ENCODE measurements at places on chromosomes 1 and 21. TPM values are rescaled to one million over a fixed set of nuclear protein-coding genes. Genes with fewer than 3 reads are reported as not detected.
A peak's percentile ranks its signal among the peaks of the same experiment; 100 is the strongest.

DNA sequence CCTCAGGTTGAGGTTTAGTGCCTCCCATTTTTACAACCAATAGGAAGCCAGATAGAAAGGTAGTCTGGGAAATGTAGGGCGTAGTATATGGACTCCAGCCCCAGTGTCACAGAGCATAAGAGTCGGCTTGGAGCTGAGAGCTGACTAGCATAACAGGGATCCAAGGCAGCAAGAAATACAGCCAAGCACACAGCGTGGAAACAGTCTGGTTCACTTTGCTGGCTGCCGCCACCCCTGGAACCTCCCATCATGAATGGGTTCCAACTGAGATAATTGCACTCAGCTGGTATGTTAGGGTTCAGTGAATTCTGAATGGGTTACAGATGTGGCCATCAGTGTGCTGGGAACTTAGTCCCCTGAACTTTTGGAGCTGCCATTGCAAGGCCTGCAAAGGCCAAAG lies 76.7 kb upstream of the GPR88 start:
- DNase-seq, result peak; percentile 26

The NEGR1 gene
- total RNA-seq, result 3.1 TPM

The HSD3B2 gene
- total RNA-seq, result not detected

DNA sequence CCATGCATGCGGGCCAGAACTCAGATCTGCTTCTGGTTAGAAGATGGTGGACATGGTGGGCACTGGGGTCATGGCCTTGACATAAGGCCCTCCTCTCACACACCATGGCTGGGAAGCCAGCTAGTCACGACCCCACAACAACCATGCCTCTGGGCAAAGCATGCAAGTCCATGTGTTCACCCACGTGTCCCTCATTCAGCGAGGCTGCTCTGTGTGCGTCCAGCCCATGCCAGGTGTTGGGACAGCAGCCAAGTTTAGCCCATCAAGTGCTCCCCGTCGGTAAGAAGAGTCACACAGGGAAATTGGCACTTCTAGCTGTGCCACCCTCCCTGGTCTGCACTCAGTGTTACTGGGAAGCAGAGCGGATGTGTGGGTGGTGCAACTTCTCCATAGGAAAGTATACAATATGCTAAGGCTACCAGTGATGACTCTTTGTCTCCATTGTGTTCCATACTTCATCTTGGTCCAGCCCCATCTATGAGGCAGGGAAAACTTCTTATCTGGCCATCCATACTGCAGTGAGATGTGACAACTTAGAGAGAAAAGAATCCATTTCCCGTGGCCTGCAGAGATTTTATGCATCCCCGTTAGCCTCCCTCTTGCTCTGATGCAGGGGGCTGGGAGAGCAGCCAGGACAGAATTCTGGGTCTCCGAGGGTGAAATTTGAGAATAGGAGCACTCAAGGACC lies 198.0 kb downstream of the GRIK3 start:
- no peak for DNase-seq

The TMEM82 gene
- total RNA-seq, result not detected

- no peak for DNase-seq
Observed at GRCh38 chr21:17607684-17608083, 5.0 kb downstream of the BTG3 start.

DNA sequence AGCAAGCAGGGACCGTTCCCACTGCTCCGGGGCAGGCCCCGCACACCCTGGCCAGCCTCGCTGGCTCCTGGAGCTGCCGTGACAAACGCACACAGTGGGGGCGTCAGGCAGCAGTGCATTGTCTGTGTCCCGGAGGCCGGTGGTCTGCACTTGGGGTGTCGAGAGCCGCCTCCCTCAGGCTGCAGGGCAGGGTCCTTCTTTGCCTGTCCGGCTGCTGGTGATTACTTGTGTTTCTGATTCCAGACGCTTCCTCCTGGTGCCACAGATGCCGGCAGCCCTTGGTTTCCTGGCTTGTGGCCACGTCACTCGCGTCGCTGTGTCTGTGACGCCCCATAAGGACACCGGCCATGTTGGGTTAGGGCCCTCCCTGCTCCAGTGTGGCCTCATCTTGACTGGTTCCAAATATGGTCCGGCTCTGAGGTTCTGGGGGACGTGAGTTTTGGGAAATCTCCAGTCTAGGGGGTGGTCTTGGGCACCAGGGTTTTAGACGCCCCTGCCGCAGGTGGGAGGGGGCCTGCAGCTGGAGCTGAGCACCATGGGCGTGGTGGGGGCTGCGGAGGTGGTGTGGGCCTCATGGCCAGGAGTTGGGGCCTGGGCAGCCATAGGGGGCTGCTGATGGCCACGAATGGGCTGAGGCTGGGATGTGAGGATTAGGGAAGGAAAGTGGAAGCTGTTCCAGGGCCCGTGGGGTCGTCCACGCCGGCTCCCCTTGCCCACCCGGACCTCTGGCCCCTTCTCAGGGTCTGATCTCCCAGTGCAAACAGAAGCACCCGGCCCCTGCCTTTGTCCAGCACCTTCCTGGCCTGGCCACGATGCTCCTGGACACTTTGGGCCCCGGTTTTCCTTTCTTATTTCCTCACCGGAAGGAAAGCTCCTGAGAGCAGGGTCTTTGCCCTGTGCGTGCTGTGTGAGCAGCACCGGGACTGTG lies 41.0 kb downstream of the SLX9 start:
- DNase-seq, result no peak

DNA sequence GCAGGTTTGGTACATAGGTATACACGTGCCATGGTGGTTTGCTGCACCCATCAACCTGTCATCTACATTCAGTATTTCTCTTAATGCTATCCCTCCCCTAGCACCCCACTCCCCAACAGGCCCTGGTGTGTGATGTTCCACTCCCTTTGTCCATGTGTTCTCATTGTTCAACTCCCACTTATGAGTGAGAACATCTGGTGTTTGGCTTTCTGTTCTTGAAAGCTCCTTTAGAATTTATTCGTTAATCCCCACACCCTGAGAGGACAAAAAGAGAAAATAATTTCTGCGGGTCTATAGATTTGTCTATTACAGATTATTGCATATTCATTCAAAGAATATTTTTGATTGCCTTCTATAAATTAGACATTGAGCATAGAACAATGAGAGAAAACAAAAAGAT lies 455.5 kb downstream of the PLPP3 start:
- no peak for DNase-seq

The ANXA9 gene
- total RNA-seq, result 0.33 TPM

DNA sequence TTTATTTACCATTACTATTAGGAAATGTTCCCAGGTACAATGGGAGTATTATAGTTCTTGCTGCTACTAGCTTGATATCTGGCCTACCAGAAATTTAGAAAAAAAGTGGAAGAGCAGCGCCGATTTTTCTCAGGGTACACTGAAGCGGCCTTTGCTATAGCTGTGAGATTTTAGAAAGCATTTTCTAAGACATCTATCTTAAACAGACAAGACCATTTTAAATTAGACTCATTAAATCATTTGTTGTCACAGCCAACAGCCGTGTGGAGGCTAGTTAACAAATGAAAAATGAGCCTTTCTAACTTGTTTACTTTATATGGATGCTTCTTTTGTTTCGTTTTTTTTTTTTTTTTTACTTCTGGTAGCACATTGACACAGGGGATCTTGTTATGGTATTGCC lies 183.2 kb upstream of the ZRANB2 start:
- no peak for DNase-seq

The AMY1B gene
- not detected for total RNA-seq

- no peak for DNase-seq
Observed at GRCh38 chr1:21220815-21221214, 44.1 kb upstream of the EIF4G3 start.

The OR2T29 gene
- total RNA-seq, result not detected

The KISS1 gene
- 0.17 TPM for total RNA-seq

The NTMT2 gene
- total RNA-seq, result not detected

DNA sequence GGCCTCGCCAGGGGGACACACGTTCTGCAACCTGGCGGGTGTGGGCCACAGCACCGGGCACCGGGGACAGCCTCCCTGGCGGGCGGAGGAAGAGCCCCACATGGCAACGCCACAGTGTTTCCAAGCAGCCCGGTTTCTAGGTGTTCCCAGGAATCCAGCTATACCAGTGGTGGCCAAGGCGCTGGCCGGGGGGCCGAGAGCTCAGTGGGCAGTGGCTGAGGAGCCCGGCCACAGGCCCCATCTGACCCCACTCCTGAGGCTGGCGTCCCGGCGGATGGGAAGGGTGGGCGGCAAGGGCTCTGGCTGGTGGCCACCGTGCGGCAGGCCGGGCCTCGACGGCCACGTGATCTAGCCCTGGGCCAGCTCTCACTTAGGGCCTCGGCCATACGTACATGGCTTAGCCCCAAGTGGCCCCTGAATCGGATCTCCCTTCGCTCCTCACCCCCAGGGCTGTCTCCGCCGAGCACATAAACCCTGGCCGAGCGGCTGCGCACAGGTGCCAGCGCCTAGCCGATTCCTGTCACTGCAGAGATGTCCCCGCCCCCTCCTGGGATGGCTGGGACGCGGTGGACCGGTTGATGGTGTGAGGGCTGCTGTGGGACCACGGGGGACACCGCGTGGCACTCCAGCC lies 68.7 kb downstream of the MORN1 start:
- DNase-seq, result no peak

GRCh38 chr1:245205396-245205795 lies 50.6 kb downstream of the KIF26B start:
- peak; percentile 27 for DNase-seq

DNA sequence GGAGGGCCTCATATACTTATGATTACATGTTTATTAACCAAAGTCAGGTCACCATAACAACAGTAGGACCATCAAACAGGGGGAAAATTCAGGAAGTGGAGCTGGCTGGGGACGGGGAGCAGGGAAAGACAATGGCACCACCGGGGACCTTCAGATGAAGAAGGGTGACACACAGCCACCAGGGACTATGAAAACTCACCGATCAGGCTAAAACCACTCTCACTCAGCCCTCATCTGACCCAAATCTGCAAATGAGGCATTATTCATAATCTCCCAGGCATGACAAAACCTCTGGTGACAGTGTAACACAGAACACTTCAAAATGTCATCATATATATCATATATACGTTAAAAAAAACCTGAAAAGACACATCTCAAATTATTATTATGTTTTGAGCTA lies 11.2 kb downstream of the MKNK1 start:
- DNase-seq, result no peak

The TIE1 gene
- total RNA-seq, result not detected

DNA sequence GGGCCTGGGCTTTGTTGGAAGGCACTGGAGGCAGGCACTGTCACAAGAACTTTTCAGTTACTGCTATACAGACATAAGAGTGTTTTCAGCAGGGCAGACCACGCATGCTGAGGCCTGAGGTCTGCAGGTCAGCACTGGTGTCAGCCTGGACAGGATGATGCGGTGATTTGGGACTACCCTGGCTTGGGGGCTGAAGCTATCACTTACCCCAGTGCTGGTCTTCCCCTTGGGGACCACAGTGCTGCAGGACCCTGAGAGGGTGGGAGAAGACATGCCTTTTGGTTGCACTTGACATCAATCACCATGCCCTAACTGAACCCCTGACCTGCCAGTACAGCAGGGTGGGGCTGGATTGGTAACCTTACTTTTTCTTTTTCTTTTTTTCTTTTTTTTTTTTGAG lies 9.2 kb downstream of the DMRTB1 start:
- DNase-seq, result no peak

GRCh38 chr1:21867451-21867996 lies 55.5 kb downstream of the LDLRAD2 start:
- DNase-seq, result no peak

GRCh38 chr1:22854688-22855565 lies 117.7 kb downstream of the LACTBL1 start:
- DNase-seq, result no peak

The ZNF691 gene
- total RNA-seq, result 9.0 TPM

DNA sequence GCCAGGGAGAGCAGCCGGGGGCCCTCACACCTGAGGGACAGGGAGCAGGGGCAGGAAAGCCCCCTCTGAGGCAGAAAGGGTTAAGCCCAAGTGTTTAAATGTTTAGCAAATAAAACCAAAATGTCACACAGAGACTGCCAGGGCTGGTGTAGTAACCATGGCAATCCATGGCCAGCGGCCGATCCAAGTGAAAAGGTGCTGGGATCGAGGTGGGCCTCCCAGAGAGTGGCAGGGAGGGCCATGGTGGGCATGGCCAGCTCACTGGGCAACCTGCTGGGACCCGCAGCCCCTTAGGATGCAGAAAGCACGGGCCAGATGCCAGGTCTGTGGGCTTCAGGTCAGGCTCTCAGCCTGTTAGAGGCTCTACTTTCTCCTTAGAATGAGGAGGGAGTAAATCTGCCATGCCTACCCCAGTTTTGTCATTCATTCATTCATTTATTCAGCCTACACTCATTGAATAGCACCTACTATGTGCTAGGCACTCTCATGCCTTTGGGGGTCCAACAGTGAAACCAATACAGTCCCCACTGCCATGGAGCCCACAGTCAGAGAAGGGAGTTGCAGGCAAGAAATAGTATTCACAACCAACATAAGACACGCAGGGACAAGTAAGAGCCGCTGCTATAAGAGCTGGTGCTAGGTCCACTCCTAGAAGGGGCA lies 56.1 kb downstream of the KCNN3 start:
- DNase-seq, result no peak

GRCh38 chr1:70044832-70045231 lies 160.5 kb downstream of the LRRC40 start:
- DNase-seq, result peak; percentile 63

The KDF1 gene
- not detected for total RNA-seq

DNA sequence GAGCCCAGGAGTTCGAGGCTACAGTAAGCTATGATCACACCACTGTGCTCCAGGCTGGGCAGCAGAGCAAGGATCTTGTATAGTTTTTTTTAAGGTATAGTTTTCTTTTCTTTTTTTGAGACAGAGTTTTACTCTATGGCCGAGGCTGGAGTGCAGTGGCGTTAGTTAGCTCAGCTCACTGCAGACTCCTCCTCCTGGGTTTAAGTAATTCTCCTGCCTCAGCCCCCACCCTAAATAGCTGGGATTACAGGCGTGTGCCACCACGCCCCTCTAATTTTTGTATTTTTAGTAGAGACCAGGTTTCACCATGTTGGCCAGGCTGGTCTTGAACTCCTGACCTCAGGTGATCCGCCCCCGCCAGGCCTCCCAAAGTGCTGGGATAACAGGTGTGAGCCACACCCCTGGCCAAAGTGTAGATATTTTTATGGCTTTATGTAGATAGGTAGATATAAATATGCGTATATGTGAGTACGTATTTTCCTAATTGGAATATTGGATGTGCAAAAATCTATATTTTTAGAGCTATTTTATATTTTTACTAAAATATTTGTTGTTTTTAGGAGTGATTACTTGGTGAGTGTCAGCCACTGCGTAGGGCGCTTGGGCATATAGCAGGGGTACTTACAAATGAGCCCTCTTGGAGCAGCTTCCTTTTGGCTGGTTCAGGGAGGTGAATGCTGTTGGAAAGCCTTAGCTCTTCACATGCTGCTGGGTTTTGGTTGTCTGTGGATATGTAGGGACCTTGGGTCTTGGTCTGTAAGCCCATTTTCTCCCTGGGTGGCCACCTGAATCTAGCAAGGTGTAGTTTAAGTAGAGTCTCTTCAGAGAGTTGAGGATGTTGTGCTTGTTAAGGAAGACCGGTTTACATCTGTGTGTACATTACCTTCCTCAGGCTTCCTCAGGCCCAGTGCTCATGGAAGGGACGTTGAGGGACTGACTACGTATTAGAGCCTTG lies 9.5 kb downstream of the KDM4A start:
- DNase-seq, result no peak

DNA sequence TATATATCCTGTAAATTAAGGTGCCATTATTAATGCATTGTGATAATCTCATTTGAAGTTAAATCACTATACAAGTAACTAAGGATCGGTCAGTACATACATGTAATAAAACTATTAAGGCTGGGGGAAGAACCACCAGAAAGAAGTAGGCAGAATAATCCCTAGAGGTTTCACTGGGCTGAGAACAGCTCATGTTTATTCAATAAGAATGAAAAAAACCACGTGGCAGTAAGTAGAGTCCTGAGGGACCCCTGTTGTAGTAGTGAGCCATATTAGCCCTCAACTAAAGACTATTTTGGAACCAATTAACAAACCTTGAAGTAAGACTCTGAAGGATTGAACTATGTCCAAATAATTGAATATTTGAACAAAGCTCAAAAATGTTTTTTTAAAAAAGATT lies 46.9 kb upstream of the ADAM30 start:
- no peak for DNase-seq

Data from fibroblast of lung (primary cell).